Stomach (tissue), 19 donors: ENCODE measurements at places on chromosomes 16 and 17.
A peak's percentile ranks its signal among the peaks of the same experiment; 100 is the strongest.

- DNase-seq: no peak
Observed at GRCh38 chr16:53031323-53031942, 21.3 kb downstream of the CHD9NB start.

DNA sequence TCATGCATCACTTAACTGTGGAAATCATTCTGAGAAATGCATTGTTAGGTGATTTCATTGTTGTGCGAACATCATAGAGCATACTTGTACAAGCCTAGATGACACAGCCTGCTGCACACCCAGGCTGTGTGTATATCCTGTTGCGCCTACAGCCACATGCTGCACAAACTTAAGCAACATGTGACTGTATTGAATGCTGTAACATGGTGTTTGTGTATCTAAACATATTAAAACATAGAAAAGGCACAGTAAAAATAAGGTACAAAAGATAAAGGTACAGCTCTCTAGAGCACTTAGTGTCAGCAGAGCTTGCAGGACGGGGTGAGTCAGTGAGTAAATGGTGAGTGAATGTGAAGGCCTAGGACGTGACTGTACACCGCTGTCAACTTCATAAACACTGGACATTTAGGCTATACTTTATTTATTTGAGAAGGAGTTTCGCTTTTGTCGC lies 11.9 kb downstream of the FOXK2 start:
- no peak for DNase-seq

- DNase-seq: no peak
Observed at GRCh38 chr17:46013502-46014165, 14.6 kb downstream of the STH start.

DNA sequence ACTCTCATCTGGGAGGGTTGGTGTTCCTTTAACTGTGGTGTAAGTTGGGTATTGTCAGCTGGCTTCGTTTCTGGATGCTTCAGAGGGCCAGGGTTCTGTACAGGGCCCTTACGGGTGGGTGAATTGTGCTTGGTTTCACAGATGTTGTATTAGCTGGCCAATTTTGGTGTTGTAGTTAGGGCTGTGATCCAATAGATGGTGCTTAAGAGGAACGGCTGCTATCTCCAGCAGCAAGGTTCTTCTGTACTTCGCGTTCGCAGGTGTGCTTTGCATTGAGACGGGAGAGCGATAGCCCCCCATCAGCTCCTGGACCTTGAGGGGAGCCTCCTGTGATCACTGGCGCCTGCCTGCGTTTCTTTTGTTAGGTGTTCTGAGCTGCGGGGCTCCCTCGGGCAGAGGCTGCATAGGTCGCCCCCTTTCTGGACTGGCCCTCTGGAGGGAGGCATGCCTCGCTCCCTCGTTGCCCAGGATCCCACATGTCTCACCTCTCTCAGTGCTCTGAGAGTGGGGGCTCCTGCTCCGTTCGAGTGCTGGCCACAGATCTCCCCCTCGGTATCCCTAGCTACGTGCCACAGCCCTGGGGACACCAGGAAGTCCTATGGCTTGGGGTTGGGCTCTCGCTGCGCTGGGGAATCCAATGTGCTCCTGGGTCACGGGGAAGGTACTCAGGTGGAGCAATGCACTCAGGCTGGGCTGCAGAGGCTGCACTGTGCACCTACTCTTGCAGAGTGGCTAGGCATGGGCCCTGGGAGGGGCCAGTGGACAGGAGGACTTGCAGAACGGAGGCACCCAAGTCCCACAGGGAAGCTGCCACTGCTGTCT lies 837 bp upstream of the PRDM7 start:
- DNase-seq: no peak

DNA sequence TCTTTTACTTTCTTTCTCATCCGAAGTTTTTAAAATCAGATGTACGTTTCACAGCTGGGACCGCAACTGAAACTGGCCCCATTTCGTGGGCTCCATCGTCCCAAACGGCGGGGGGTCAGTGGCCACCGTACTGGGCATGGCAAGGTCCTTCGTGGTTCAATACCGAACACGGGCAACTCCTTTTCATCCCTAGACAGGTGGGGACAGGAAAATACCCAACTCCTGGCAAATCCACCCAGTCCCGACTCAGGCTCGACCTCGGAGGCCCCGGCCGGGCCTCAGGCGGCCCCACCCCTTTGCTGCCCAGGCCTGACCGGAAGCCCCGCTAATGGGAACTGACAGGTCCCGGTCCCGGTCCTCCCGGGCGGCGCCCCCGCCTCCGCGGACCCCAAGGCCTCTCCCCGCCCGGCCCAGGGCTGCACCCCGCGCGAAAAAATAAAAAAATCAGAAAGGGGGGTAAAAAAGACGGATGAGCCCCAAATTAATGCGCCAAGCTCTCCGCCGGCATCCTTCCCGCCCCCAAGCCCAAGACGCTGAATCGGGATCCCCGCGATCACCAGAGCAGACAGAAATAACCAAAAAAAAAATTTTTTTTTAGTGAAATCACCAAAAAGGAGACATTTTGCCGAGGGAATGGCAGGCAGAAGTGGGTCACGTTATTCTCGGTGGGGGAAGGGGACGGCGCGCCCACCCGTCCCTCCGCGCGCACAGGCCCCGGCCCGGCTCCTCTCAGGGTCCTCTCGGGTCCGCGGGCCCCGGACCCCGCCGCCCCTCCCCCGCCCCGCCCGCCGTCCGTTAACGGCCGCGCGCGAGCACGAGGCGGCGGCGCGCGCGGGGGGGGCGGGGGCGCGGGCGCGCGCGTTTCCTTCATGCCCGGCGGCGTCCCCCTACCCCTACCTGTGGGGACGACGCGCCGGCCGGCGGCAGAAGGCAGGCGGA lies 562 bp downstream of the ZC3H7A start:
- DNase-seq: peak; percentile 82
